ENCODE measurements at places on chromosomes 3 and 15. TPM values are rescaled to one million over a fixed set of nuclear protein-coding genes. Genes with fewer than 3 reads are reported as not detected.

The ZNF620 gene
- 0.69 TPM for total RNA-seq

The CIDEC gene
- total RNA-seq, result not detected

The TRIM71 gene
- total RNA-seq, result under 0.01 TPM

The PAK6 gene
- total RNA-seq, result 0.09 TPM

The ARGFX gene
- not detected for total RNA-seq

The RTP3 gene
- not detected for total RNA-seq

The P3H2 gene
- total RNA-seq, result 166 TPM

The ERICH6 gene
- not detected for total RNA-seq

The SERP1 gene
- 93.9 TPM for total RNA-seq

The NANOGP8 gene
- not detected for total RNA-seq

The MCF2L2 gene
- total RNA-seq, result 0.03 TPM

The TUBGCP4 gene
- total RNA-seq, result 9.4 TPM

The RBM5 gene
- total RNA-seq, result 84.6 TPM

The NR1I2 gene
- total RNA-seq, result 0.08 TPM

The HTD2 gene
- total RNA-seq, result 6.8 TPM

The ZNF80 gene
- total RNA-seq, result not detected

The MED12L gene
- not detected for total RNA-seq

The P2RY13 gene
- total RNA-seq, result not detected

The DNAJA4 gene
- total RNA-seq, result 0.09 TPM

The BOC gene
- total RNA-seq, result 2.8 TPM

The SEC22A gene
- 23.4 TPM for total RNA-seq

The COL6A5 gene
- total RNA-seq, result not detected

The POLQ gene
- total RNA-seq, result 9.1 TPM

The CHST13 gene
- total RNA-seq, result not detected

The CAMK1 gene
- total RNA-seq, result 11.8 TPM

The WDR93 gene
- 0.05 TPM for total RNA-seq

The C3orf22 gene
- not detected for total RNA-seq

The MAPKBP1 gene
- 5.3 TPM for total RNA-seq

Data from SJSA1 (cell line).